ENCODE measurements at places on chromosomes 12 and 14. TPM values are rescaled to one million over a fixed set of nuclear protein-coding genes. Genes with fewer than 3 reads are reported as not detected.

KLRC3 gene
- total RNA-seq: 3.0 TPM

DNA sequence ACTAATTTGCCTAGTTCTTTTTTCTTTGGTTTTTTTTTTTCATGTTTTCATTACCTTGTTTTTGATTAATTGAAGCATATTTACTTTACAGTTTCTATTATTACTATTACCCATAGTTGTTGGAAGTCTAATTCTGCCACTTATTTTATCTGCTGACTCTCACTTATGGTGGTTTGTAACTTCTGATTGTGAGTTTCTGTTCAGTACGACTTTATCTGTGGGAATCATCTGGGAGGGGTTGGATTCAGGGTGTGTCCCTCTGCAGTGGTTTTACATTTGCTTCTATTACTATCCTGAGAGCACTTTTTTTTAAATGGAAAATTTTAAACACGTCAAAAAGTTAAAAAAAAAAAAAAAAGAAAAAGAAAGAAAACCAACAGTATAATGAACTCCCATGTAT, 26.4 kb upstream of the SOS2 start:
- no peak overlapping the region for H3K4me3 ChIP-seq
- peaks cover 1% of the 10 kb centered on the region for H3K4me1 ChIP-seq
- DNase-seq: no peak
- peaks cover 12% of the 10 kb centered on the region for H3K36me3 ChIP-seq
- H3K27ac ChIP-seq: no peak overlapping the region

NELL2 gene
- 161 TPM for total RNA-seq

GRCh38 chr14:55306938-55307589, 35.8 kb downstream of the FBXO34 start:
- H3K27me3 ChIP-seq: no peaks in the 10 kb centered on the region
- peaks cover 23% of the 10 kb centered on the region for H3K36me3 ChIP-seq
- no peak for DNase-seq
- no peak overlapping the region for H3K4me3 ChIP-seq
- no peak overlapping the region for H3K27ac ChIP-seq

GRCh38 chr12:9066183-9066623, 49.5 kb downstream of the A2M start:
- H3K4me3 ChIP-seq: peak overlapping the region; percentile 7
- no peak overlapping the region for H3K27ac ChIP-seq
- peaks cover 24% of the 10 kb centered on the region for H3K27me3 ChIP-seq
- DNase-seq: no peak
- H3K4me1 ChIP-seq: peaks cover 3% of the 10 kb centered on the region

- H3K27me3 ChIP-seq: peaks cover 56% of the 10 kb centered on the region
- no peaks in the 10 kb centered on the region for H3K4me1 ChIP-seq
- H3K4me3 ChIP-seq: no peak overlapping the region
- no peaks in the 10 kb centered on the region for H3K36me3 ChIP-seq
- no peak overlapping the region for H3K27ac ChIP-seq
These were observed 59.2 kb downstream of the TMEM30B start for GRCh38 chr14:61221906-61222305.

DNA sequence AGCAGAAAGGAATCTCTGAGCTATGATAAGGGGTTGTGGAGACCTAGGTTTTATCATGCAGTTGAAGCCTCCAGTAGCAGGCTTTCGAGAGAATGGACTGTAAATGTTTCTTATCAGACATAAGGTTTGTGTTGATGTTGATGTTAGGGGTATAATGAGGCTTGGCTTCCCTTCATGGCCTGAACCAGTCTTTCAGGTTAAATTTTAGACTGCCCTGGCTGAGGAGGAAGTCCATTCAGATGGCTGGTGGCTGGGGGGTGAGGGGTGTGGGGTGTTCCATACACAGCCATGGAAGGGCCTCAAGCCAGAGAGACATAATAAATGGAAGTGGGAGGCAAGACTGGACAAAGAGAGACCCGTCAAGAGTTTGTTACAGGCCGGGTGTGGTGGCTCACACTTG, 65.1 kb downstream of the IRF2BPL start:
- peak overlapping the region; percentile 98 for H3K27ac ChIP-seq
- no peak for DNase-seq
- H3K4me1 ChIP-seq: peaks cover 67% of the 10 kb centered on the region
- H3K27me3 ChIP-seq: no peaks in the 10 kb centered on the region

All from activated naive CD8-positive, alpha-beta T cell treated with anti-CD3 and anti-CD28 coated beads, Interleukin-2, amount 10 ng/mL, durations not matched to agents 7 days and 5 days (primary cell).